Activated CD8-positive, alpha-beta T cell treated with anti-CD3 and anti-CD28 coated beads, Interleukin-2, amount 10 ng/mL, durations not matched to agents 7 days and 5 days (primary cell): ENCODE measurements at places on chromosomes 7 and 10. TPM values are rescaled to one million over a fixed set of nuclear protein-coding genes. Genes with fewer than 3 reads are reported as not detected.

The IQUB gene
- not detected for total RNA-seq

The SLC26A4 gene
- 0.94 TPM for total RNA-seq

The PRR15 gene
- not detected for total RNA-seq

The NODAL gene
- not detected for total RNA-seq

The CPN1 gene
- total RNA-seq = not detected

The DHTKD1 gene
- total RNA-seq = 20.1 TPM

The PLXNA4 gene
- 45.4 TPM for total RNA-seq

The PRKAG2 gene
- 23.6 TPM for total RNA-seq

The METTL27 gene
- total RNA-seq = not detected

The HYAL4 gene
- total RNA-seq = not detected

The TCF7L2 gene
- total RNA-seq = 0.26 TPM

The LBX1 gene
- not detected for total RNA-seq

The NEURL1 gene
- 1.1 TPM for total RNA-seq

The SPDYE8 gene
- total RNA-seq = not detected

The CPSF4 gene
- total RNA-seq = 64.0 TPM

The CYP2C9 gene
- not detected for total RNA-seq

The OGDHL gene
- 0.10 TPM for total RNA-seq

The AKR1C2 gene
- not detected for total RNA-seq

The TEX36 gene
- total RNA-seq = not detected

The RBP3 gene
- not detected for total RNA-seq

The MYO3A gene
- not detected for total RNA-seq

The LLCFC1 gene
- not detected for total RNA-seq

The ST8SIA6 gene
- not detected for total RNA-seq

The CFAP69 gene
- 0.65 TPM for total RNA-seq

The NPC1L1 gene
- not detected for total RNA-seq

The OLAH gene
- 0.37 TPM for total RNA-seq

The CDK1 gene
- total RNA-seq = 147 TPM

The TMEM236 gene
- 0.13 TPM for total RNA-seq

The PILRA gene
- total RNA-seq = 8.1 TPM

The IRF5 gene
- total RNA-seq = 7.4 TPM

The GATA3 gene
- 44.9 TPM for total RNA-seq

The AKR1B15 gene
- total RNA-seq = not detected

The UBE2D1 gene
- 12.2 TPM for total RNA-seq

The STEAP1B gene
- total RNA-seq = not detected

The IL15RA gene
- total RNA-seq = 17.2 TPM

The TES gene
- total RNA-seq = 112 TPM

The COX19 gene
- 16.8 TPM for total RNA-seq

The CDC14C gene
- not detected for total RNA-seq
